ENCODE measurements at places on chromosomes 5 and 9. TPM values are rescaled to one million over a fixed set of nuclear protein-coding genes. Genes with fewer than 3 reads are reported as not detected.
A peak's percentile ranks its signal among the peaks of the same experiment; 100 is the strongest.

DNA sequence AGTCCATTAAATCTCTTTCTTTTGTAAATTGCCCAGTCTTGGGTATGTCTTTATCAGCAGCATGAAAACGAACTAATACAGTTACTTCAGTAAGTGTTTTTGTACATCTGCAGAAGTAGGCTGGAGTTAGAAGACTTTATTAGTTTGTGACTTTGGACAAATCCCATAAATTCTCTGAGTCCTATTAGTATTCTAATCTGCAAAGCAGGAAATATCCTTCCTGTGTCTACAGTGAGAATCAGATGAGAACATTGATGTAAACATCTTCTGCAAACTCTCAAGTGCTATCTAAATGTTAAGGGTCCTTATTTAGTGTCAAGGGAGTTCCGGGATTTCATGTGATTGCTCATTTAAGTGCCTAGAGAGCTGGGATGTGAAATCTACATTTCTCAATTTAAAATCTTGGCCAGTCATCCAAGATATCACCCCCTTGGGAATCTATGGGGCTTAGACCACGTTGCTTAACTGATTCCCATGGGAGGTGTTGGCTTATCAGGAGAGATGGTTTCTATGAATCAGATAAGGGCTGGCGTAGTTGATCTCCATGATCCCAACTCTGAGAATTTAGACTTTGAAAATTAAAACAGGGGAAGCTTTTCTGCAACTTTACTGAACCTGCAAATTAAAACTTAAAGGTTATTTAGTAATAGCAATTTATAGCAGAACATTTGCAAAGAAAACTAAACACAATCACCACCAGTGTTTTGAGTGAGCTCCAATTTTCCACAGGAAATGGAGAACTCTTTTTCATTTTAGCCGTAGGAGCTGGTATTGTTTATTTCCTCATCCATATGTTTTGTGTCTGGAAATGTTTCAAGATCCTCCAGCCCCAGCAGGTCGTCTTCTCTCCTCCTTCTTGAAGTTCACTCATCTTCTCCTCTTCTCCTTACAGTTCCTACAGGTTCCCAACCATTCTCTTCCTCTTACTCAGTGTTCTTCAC is 241.6 kb upstream of the CD180 start:
- no peak for DNase-seq

DNA sequence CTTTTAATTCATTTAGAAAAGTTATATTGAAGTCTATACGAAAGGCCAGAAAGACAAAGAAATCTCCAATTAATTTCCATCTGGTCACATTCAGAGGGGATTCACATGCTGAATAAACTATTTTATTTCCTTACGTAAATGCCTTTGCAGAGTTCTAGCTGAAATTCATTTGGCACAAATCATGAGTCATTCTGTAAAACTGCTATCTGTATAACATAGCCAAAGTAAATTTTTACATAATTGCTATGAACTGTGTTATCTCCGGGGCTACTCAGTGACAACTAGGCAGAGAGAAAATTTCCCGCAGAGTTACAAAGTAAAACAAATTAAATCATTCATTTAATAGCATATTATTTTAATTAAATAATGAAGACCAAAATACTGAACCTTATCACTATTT is 463.2 kb upstream of the ADAMTS16 start:
- no peak for DNase-seq

- DNase-seq, result peak; percentile 50
Measured at GRCh38 chr5:172028167-172028566, 21.7 kb upstream of the FBXW11 start.

DNA sequence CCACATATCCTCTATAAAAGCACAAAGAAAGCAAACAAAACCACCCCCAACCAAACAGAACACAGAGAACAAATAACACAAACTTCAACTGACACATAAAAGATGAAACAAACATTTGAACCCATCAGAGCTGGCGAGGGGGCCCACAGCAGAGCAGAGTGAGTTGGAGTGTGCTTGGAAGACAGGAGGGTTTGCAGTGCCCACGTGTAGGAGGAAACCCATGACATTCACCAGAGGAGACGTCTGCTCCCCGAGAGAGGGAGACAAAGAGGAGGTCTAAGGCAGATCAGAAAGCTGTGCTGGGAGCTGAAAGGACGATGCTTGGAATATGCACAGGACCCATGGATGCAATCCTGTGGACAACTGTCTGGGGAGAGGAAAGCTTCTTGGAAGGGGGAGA is 27.0 kb downstream of the MRPL36 start:
- DNase-seq, result no peak

NIPAL4 gene
- not detected for total RNA-seq

PDGFRB gene
- total RNA-seq, result 12.8 TPM

IFNA13 gene
- total RNA-seq, result not detected

GRCh38 chr9:76213751-76214150 is 180.5 kb downstream of the RFK start:
- no peak for DNase-seq

DNA sequence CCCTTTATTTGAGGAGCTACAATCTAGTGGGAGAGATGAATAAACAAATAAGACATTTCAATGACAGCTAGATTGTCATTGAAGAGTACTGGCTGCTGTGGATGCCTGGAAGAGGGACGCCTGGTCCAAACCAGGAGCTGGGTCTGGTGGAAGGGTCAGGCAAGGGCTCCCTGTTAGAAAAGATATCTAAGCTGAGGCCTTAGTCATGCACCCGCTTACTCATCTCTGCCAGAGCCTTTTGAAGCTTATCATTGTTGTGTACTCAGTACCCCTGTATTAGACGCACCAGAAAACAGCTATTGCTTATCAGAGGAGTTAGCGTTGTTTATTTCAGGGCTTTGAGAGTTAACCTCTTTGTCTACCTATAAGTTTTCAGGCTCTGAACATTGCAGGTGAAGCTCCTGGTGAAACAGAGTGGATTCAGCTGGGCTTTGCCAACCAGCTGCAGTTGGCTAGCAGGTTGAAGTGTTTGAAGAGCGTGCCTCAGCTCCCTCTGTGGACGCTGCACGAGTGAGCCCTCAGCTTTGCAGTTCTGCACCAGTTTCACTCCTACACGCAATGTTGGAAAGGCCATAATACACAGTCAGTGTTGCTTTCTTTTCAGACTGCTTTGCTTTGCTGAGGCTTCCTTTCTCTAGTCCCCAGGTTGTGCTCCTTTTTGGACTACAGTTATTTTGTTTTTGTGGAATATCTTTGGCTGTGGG is 5.6 kb upstream of the GPR151 start:
- no peak for DNase-seq

SMC2 gene
- 2.9 TPM for total RNA-seq

PCDHGA8 gene
- total RNA-seq, result 0.35 TPM

GRCh38 chr5:64509828-64510227 is 4.0 kb downstream of the RGS7BP start:
- DNase-seq, result no peak

- no peak for DNase-seq
Measured at GRCh38 chr5:158381614-158382160, 522.7 kb upstream of the CLINT1 start.

- no peak for DNase-seq
Measured at GRCh38 chr5:126508962-126509279, 85.7 kb downstream of the GRAMD2B start.

PLPP7 gene
- 0.30 TPM for total RNA-seq

GRCh38 chr9:26266146-26266793 is 588.0 kb upstream of the TUSC1 start:
- no peak for DNase-seq

C5orf58 gene
- total RNA-seq, result not detected

- no peak for DNase-seq
Measured at GRCh38 chr9:135419106-135419505, 60.5 kb upstream of the PPP1R26 start.

DNA sequence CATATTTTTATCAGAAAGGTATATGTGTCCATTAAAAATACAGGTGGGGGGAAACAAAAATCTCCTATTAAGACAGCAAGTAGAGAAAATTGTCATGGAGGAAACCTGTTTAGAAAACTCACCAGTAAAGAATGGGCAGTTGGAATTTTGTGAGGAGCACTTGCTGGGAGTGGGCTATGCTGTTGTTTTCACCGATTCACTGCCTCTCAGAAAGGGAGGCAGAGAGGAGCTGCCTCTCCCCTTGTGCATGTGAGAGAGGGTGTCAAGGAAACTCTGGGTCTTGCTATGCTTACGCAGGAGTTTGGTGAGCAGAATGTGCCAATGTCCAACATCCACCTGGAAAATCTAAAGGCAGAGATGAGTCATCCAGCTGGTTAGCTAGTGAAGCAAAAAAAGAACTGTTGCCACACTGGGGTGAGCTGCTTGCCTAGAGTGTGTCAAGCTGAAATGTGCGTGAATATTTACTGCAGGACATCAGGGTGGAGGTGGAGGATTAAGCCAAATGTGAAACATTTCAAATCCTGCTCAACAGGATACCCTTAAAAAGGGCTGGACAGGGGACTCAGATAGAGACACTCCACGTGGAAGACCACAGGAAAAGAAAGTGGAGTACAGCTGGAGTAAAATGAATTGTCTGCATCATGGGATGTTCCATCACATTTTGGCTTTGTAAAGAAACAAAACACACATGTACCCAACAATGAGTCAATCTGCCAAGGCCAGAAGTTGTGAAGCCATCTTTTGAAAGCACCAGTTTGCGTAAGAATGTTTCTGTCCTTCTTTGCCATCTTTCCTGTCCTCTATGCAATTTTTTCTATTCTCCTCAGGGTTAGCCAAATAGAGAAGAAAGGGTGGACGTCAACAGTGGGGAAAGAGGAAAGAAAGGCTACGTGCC is 449.7 kb upstream of the MPDZ start:
- no peak for DNase-seq

GARIN3 gene
- not detected for total RNA-seq

PCDHGA4 gene
- total RNA-seq, result 0.53 TPM

- no peak for DNase-seq
Measured at GRCh38 chr5:117327511-117327910, 752.9 kb upstream of the SEMA6A start.

DNA sequence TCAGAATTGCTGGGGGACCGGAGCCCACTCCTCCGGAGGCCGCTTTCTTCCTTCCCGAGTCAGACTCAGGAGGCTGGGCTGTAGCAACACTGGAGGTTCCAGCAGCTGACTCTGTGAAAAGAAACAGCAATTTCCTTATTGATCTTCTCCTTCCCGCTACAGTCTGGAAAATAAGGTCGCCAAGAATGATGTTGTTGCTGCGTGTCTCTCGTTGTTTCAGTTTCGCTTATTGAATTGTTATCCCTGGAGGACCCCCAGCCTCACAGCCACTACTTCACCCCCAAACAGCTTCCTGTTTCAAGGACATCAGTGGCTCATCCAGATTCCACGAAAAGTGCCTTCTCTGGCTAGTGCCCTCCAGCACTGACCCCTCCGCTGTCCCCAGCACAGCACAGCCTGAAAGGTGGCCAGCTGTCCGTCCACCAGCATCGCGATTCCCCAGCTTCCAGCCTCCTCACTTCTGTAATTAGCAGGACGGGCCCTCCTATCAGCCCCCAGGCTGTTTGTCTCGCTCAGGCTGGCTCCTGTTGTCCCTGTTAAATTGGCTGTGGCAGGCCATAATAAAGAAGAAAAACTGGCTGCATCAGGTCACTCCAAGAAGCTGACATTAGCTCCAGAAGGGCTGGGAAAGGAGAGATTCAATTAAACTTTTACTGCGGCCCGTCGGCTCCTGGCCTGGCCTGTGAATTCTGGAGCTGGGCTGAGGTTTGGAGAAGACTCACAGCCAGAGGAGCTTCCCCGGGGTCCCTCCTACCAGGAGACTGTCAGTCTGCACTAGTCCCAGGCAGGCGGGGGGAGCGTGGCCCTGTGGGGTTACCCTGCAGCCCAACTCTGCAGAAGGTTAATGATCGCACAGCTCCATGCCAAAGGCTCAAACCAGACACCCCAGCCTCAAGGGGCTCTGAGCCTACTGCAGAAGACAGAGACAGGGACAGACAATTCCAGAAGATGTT is 40.5 kb downstream of the OLFM1 start:
- DNase-seq, result no peak

DNA sequence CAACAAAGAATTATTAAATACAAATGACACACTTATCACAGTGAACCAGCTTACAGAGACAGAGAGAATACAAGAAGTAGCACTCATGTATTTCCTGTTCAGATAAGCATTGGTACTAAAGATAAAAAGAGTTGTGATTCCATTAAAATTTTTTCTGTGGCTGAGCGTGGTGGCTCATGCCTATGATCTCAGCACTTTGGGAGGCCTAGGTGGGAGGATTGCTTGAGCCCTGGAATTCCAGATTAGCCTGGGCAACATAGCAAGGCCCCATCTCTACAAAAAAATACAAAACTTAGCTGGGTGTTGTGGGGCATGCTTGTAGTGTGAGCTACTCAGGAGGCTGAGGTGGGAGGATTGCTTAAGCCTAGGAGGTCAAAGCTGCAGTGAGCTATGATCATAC is 32.9 kb downstream of the FCHO2 start:
- no peak for DNase-seq

DNA sequence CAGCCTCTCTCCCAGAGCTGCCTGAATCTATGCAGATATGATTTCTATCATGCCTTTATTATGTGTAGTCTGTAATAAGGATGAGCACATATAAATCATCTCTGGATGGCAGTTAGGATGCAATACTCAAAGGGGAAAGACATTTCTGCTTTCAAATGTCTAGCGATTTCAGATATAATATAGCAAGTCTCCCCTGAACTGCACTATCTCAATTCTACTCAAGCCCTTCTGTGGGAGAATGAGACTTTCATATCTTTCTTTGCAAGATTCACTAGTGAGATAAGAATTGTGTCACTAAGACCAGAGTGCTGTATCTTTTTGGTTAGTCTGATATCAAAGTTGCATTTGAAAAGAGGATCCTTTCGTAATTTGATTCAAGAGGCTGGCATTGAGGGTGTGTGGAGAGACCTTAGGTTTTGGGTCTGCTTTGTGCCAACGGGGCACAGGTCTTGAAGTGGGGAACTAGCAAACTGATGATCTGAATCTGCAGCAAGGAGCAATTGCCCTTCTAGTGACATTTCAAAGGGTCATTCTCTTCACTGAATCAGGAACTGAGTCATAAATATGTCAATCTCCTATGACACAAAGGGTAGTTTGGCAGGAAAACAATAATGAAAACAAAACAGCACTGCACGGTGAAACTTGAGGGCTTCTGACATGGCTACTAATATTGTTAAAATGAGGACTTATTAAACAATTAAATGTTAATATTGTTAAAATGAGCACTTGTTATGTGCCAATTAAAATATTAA is 305.5 kb upstream of the CLINT1 start:
- no peak for DNase-seq

- DNase-seq, result no peak
Measured at GRCh38 chr5:34459908-34460307, 196.2 kb upstream of the RAI14 start.

- DNase-seq, result no peak
Measured at GRCh38 chr5:99441235-99441634, 512.4 kb upstream of the CHD1 start.

GRCh38 chr9:95493402-95493801 is 23.4 kb downstream of the PTCH1 start:
- DNase-seq, result no peak

SLC1A1 gene
- 23.1 TPM for total RNA-seq

- DNase-seq, result no peak
Measured at GRCh38 chr9:115300874-115301273, 182.9 kb upstream of the TNC start.

CMBL gene
- total RNA-seq, result 116 TPM

DNA sequence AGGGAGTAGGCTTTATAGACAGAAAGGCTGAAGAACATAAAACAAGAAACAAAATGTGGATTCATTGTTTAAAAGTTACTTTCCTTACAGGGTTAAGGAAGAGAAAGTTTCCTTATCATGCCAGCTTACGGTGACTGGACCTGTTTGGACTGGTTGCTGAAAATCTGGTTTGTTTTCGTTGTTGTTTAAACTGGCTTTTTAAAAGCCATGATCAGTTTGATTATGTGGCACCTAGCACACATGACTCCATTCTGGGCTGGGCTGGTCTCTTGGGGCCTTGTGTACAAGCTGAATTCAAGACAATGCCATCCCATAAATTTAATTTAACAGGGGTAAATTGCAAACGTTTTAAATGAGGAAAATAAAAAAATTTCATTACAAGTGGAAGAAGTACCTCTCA is 18.4 kb upstream of the ZNF474 start:
- DNase-seq, result no peak

SIT1 gene
- 0.23 TPM for total RNA-seq
